ENCODE measurements at places on chromosomes 7 and 10.

DNA sequence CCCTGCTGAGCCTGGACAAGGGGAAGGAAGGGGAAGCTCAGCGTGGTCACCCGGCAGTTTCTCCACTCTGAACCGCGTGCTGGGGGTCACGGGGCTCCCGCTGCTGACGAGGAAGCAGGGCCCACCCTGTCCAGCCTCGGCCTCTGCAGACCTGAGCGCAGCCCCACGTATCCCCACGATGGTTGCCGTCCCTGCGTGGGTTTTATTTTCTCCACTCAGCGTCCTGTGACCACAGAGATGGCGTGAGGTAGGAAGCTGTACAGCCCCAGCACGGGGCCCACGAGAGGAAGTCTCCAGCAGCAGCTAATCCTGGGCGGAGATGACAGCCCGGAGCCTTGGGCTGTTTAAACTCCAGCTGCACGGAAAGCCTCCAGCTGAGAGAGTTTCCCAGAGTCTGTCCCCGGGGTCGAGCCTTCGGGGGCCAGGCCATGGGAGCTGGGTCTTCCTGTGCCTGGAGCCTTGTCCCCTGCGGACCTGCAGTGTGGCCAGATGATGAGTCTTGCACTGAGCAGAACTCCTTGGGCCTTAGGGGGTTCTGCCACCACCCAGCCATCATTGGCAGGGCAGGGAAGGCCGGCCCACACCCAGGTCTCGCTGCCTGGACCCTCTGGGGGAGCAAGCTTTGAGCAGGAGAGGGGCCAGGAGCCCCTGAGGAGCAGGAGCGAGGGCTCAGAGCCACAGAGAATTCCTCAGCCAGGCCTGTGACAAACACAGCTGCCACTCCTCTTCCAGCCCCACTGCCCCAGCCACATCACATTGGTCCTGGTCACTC lies 72.8 kb upstream of the FAM20C start:
- no peak for DNase-seq

- no peak for DNase-seq
These were observed 149.8 kb downstream of the AMPH start for GRCh38 chr7:38481401-38481800.

GRCh38 chr10:110410329-110411046 lies 87.2 kb upstream of the DUSP5 start:
- DNase-seq, result no peak

GRCh38 chr10:8023321-8023720 lies 31.2 kb upstream of the GATA3 start:
- no peak for DNase-seq

DNA sequence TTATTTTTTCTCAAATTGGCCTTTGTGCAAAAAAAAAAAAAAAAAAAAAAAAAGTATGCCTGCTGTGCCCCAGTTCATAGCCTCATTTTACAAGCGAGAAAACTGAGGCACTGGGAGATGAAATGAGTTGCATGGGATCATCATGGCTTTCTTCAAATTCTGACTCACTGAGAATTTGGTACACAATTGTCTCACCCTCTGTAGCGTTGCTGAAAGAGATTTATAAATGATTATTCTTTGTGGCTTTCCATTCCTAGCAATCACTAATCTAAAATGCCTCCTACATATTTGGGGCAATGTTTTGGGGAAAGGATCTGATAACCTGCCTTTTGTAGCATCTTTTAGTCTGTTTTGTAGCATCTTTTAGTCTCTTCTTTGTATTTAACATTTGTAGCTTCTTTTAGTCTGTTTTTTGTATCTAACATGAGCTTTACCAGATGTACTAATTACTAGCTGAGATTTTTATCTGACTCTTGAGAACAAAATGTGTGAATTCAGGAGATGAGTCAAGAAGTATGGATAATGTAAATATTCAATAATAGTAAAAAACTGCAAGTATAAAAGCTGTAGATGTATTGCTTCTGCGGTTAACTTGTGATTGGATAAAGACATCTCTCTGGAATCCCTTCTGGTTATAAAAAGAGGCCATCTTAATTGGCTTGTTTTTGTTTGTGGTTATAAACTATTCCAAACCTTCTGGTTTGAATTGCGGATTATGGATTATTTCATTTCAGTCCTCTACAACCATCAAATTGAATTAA lies 161.4 kb downstream of the ARID5B start:
- DNase-seq, result no peak

DNA sequence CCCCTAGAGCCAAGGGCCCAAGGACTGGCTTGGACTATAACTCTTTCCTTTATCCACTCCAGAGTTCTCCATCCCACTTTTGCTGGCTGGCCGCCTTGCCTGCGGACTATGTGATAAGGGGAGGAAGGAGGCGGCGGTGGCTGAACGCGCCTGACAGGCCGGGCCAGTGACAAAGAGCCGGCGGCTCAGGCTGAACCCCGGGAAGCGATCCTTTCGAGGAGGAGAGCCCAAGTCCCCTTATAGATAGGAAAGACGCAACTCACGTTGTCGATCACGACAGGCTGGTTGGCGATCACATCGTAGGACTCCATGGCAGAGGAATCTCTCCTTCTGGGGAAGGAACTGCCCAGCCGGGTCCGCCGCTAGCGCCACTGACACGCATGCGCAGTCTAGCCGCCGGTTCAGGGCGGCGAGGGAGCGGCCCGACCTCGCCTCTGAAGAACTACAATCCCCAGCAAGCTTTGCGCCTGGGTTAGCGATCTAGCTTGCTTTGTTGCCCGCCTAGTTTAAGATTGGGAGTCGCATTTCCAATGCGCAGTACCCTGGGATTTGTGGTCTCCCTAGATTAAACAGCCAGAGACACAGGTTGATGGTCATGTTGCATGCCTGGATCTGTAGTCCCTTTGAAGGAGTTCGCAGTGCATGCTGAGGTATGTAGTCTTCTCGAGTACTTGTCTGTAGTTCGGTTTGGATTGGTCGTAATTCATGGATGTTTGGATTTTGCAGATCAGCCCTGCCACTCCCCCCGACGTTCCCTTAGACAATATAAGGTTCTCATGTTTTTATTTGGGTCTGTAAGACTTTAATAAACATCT lies at the start of gene ACTR1A:
TSS of gene ACTR1A (minus strand) at position 376 of the 815 bp plus-strand sequence. CDS start at position 311, 65 bp downstream.
- DNase-seq, result peak; percentile 84

DNA sequence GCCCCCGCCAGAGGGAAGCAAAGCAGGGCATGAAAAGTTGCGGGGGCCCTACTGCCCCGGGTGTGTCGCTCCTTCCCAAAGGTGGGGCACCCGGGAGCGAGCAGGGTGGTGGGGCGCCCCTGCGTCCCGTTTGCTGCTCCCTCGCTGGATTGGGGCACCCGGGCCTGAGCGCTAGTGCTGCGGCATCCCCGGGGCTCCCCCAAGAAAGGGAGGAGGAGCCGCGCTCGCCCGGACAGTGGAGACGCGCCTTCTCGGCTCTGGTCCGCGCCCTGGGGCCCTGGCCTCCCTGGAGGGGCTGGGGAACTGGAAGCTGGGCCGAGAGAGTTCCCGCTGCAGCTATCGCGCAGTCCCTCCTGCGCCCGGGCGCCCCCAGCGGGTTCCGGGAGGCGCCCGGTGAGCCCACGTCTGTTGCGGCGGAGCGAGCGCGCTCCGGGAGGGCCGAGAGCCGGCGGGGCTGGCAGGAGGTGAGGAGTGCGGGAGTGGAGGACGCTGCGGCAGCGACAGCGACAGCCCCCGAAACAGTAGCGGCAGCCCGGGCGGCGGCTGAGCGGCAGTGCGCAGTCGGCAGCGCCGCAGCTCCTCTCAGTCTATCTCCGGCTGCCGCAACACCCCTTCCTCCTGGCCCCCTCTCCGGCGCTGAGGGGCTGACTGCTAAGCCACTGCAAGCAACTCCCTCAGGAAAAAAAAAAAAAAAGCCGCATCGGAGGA lies 504 bp upstream of the BMPER start:
- no peak for DNase-seq

GRCh38 chr10:113121153-113121552 lies 171.1 kb downstream of the TCF7L2 start:
- DNase-seq, result no peak

GRCh38 chr10:125141860-125142484 lies 18.4 kb downstream of the CTBP2 start:
- no peak for DNase-seq

DNA sequence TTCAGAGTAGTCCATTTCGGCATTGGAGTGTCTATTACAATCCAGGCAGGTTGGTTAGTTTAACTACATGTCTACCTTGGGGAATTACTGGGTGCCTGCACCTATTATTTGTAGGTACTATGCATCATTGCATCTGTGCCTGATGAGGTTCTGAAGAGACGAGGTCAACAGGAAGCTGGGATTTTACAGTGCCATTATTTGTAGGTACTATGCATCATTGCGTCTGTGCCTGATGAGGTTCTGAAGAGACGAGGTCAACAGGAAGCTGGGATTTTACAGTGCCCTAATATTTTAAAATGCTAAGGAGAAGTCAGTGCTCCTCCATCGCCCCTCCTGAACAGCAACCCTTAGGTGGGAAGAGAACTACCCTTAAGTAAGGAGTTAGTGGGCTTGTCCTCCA lies 41.7 kb downstream of the NPY start:
- no peak for DNase-seq

GRCh38 chr10:82210331-82210730 lies 335.3 kb downstream of the NRG3 start:
- DNase-seq, result no peak

- peak; percentile 21 for DNase-seq
These were observed 1.8 kb downstream of the SMURF1 start for GRCh38 chr7:99141841-99142726.

- no peak for DNase-seq
These were observed 780.3 kb downstream of the LRMDA start for GRCh38 chr10:76211691-76212090.

- no peak for DNase-seq
These were observed 366.0 kb upstream of the SHH start for GRCh38 chr7:156178214-156178613.

- DNase-seq, result no peak
These were observed 118.6 kb downstream of the PON1 start for GRCh38 chr7:95205665-95206225.

DNA sequence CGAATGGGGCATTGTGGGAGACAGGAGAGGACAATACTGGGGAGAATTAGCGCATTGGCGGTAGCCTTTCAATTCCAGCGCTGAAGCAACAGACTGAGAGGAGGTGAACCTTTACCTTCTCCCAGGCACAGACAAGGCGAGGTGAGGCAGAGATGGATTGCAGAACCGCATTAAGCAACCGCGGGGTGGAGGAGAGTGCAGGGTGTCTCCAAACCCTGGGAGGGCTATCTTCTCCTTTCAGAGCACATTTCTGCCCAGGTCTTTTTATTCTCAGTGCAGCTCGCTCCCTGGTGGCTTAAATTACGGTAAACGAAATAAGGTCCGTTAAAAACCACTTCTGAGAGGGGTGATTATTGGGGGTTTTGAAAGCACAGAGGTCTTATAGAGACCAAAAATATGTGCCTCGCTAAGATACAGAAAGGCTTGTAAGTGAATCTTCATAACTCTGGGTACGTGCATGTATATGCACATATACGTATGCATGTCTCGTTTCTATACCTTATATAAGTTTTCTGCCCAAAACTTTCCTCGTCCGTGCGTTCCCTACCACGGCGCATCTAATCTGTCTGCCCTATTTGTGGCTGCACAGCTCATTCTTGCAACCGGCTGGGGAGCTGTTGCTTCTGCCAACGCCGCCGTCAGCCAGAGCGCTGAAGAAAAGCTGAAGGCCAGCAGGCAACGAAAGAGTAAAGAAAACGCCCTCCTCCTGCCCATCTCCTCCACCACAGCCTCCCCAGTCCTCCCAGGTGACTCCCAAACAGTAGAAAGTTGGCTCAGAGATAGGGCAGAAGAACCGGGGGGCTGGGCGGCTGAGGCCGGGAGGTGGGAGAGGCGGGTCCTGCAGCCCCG lies 895 bp upstream of the ZNF804B start:
- DNase-seq, result no peak

DNA sequence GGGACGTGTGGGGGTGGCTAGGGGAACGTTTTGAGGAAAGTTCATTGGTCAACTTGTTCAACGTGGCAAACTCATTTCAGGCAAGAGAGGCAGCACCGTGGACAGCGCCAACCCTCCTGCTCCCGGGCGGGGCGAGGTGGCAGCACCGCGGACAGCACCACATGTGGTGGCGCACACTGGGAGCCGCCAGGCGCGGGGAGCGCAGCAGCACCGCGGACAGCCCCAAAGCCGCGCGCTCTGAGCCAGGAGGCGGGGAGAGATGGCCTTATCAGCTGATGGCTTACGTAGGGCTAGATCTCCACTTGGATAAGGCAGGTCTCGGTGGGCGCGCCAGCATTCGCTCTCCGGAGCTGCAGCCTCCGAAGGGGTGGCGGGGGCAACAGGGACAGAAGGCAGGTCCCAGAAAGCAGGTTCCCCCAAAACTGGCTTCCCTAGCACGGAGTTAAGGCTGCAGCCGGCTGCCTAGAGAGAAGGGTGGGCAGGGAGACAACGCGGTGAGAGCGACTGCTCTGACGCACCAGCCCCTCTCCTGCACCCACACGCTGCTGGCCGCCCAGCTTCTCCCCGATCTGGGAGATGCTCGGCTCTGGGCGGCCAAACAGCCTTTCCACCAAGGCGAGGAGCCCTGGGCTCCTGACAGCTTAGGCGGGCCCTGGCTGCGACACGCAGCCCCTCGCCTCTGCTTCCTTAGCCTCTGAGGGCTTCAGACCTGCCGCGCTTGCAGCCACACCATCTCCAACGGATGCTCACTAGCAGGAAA lies at the start of gene HTR5A:
TSS of gene HTR5A (plus strand) at position 333 of the 760 bp plus-strand sequence. CDS start 576 bp downstream, outside the sequence.
- peak; percentile 43 for DNase-seq

GRCh38 chr7:16841681-16842080 lies 36.9 kb upstream of the AGR2 start:
- DNase-seq, result no peak

DNA sequence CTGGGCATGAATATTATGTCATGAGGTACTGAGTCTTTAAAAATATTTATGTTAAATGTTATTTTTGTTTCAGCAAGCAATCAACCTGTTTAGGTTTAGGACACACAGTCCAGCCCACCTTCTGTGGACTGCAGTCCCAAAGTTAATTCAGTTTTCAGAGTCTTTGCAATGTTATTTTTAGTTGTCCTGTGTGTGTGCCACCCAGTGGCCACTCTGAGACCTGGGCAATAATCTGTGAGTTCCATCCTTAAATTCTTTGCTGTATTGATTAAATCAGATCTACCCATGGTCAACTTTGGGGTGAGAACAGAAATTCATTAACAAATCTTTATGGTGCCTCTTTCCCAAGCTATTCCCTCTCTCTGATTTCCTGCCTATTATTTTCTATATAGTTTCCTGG lies 415.1 kb downstream of the CCSER2 start:
- no peak for DNase-seq

GRCh38 chr10:72020914-72021809 lies 57.0 kb downstream of the CHST3 start:
- no peak for DNase-seq

GRCh38 chr10:29317027-29317420 lies 28.2 kb downstream of the LYZL1 start:
- no peak for DNase-seq

GRCh38 chr7:7552199-7552598 lies 14.5 kb upstream of the MIOS start:
- DNase-seq, result no peak

- no peak for DNase-seq
These were observed 82.3 kb downstream of the FAM241B start for GRCh38 chr10:69712342-69712741.

Data from activated gamma-delta T cell (primary cell).